ENCODE measurements at places on chromosomes 7 and 10.
A peak's percentile ranks its signal among the peaks of the same experiment; 100 is the strongest.

DNA sequence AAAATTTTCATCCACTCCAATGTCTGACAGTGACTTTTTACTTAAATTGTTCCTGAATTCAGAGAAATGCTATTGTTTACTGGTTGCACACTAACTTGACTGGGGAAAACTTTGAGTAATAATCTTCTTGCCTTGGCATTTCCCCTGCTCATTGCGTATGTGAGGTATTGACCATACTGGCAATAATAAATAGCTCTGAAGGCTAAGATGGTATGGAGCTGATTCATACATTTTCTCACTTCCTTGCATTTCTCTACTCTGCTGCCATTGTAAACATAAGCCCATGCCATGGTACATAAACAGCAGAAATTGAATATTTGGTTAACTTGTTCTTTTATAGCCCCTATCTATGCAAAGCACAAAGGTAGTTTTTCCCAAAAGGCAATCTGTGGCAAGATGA is 290.0 kb downstream of the RNLS start:
- no peak for DNase-seq

DNA sequence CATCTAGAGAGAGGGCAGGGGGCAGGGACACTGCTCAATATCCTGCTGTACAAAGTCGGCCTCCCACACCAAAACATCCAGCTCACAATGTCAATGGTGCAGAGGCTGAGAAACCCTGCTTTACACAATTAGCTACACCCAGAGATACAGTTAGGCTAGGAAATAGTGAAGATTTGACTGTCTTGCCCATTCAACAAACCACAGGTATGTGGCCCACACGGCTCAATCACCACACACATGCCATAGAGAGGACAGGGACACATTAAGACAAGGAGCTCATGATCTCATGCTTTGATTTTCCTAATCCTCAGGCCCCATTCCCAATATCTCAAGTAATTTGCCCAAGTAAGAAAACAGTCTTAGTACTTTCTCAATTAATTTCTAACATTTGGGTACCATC is 110.4 kb downstream of the OSBPL3 start:
- DNase-seq = no peak

GRCh38 chr10:71779641-71780040 is 6.3 kb upstream of the VSIR start:
- no peak for DNase-seq

DNA sequence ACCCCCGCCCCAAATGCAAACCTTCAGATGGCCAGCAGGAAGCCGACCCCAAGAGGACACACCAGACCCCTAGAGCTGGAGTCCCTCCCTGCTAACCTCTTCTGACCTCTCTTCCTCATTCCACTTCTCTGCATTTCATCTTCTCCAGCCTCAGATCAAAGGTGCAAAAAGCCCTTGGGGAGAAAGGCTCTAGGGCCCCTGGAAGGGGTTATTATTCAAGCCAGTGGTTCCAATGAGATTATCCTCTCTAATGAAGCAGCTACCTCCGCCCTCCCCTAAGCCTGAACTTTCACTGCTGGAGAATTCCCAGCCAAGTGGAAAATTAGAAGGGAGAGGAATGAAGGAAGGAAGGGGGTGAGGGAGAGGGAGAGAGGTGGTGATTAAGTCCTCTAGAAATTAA is 343.9 kb downstream of the PLXNA4 start:
- no peak for DNase-seq

GRCh38 chr10:91238191-91238590 is 17.7 kb downstream of the PCGF5 start:
- DNase-seq = no peak

DNA sequence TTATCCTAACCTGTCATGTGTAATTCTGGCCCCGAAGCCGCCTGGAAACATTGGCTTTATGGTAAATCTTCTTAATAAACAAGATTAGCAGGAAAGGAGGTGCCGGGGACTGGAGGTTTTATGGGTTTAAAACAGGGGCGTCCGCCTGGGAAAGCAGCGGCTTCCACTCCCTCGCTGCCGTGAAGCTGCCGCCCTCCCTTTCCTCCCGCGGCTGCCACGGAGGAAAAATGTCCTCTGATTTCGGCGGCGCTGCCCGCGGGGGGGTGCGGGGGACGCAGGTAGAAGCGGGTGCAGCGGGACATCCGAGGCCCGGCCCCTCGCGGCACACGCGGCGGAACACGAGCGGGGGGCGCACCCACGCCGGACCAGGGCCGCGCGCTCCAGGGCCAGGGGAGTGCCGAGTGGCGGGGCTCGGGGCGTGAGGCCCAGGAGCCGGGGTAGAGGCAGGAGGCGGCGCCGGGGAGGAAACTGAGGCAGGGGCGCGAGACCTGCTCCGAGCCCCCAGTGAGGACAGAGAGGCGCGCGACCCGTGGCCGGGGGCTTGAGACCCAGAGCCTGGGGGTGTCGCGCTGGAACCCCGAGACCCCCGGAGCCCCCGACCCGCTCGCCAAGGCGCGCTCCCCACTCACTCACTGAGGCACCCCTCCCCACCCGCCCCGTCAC is 993 bp downstream of the PTPRN2 start:
- DNase-seq = peak; percentile 58

DNA sequence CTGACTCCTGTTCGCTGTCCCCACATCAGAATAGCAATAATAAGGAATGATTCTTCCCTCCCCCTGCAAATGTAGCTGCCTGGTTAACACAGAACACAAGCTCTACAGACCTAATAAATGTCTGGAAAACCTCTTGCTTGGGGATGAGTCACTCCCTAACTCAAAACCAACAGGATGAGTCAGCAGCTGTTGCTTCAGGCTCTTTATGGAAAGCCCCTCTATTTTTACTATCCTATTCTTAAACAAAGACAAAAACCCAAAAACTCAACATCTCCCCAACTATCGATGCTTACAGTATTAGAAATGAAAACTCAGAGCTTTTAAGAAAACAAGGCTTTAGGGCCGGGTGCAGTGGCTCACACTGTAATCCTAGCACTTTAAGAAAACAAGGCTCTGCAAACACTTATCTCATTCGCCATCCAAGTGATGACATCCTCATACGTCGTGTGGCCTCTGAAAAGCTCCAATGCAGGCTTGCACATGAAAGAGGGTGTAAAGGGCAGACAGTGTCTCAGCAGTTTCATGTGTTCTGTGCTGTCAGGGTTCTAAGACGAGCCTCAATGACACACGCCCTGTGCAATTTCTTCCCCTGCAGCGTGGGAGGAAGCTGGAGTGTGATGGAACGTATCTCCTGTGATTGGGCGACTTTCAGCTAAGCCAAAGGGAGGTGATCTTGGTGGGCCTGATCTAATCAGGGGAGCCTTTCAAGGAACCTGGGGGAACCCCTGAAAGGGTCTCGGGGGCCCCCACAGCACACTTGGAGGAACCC is 70.1 kb downstream of the AMZ1 start:
- DNase-seq = peak; percentile 52

DNA sequence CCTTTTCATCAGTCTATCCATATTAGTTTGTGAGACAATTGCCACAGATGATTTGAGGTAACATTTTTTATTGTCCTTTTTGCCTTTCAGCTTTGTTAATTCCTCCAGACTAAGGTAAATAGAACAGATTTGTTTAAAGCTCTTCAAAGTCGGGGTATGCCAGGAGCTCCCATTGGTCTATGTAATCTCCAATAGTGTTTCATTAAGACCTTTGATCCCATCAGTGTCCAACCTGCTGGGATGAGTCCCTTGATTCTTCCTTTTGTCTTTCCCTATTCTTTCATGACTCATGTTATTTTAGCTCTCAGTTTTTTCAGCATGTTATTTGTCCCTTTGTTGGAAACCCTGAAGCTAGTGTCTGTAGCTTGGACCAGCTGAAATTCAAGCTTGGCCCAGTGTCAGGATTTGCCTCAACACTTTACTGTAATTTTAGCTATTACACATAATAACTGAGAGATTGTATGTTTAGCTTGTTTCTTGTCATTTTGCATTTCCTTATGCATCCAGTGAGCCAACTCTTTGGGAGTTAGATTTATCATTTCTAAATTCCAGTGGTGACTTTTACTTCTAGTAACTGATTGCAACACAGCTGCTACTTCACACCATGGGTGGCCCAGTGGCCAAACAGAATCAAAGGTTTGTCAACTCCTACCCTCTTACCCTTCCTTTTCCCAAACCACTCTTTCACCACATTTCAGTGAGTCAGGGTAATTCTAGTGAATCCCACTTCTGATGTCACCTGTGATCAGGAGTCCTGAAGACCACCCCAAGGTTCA is 15.3 kb downstream of the AGBL3 start:
- no peak for DNase-seq

- no peak for DNase-seq
These were observed 31.2 kb downstream of the FRMD4A start for GRCh38 chr10:14299556-14299955.

GRCh38 chr7:140304191-140304799 is 94.0 kb downstream of the SLC37A3 start:
- DNase-seq = no peak

GRCh38 chr10:123134915-123135414 is 805 bp upstream of the HMX3 start:
- DNase-seq = no peak

GRCh38 chr7:112080441-112080840 is 125.8 kb downstream of the DOCK4 start:
- DNase-seq = no peak
